ENCODE measurements at places on chromosomes 4 and X. TPM values are rescaled to one million over a fixed set of nuclear protein-coding genes. Genes with fewer than 3 reads are reported as not detected.

Gene BMX
- polyA plus RNA-seq: 0.35 TPM

Gene SMIM43
- 0.81 TPM for polyA plus RNA-seq

Gene F11
- polyA plus RNA-seq: not detected

Gene TCEAL4
- polyA plus RNA-seq: 210 TPM

Gene FAM47A
- not detected for polyA plus RNA-seq

Gene RNF128
- polyA plus RNA-seq: 7.6 TPM

Gene DMRTC1
- 1.5 TPM for polyA plus RNA-seq

Gene CTAG2
- polyA plus RNA-seq: not detected

Gene PCDH18
- polyA plus RNA-seq: 25.9 TPM

Gene NFXL1
- 12.7 TPM for polyA plus RNA-seq

Gene ART3
- 4.0 TPM for polyA plus RNA-seq

Data from spinal cord (tissue), 10 donors.